Effector memory CD4-positive, alpha-beta T cell (primary cell): ENCODE measurements at places on chromosomes 3 and 15.

DNA sequence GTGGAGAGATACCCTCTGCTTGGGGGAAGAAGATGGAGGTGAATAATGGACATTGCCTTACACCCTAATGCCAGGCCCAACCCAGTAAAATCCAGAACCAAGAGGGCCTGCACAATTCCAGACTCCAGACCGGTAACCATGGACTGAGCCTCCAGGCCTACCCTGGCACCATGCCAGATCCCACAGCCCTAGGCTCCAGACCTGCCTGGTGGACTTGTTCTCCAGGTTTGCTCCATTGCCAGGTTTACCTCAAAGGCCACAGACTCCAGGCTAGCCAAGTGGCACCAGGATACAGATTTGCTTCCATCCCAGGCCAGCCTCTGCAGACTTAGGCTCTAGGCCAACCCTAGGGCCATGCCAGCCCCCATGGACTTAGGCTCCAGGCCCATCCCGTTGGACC is 14.0 kb downstream of the PLCH1 start:
- no peaks in the 10 kb centered on the region for H3K36me3 ChIP-seq
- no peak overlapping the region for H3K4me3 ChIP-seq
- H3K4me1 ChIP-seq = no peaks in the 10 kb centered on the region
- no peak overlapping the region for H3K27ac ChIP-seq
- H3K27me3 ChIP-seq = no peaks in the 10 kb centered on the region
- no peak for DNase-seq

GRCh38 chr3:40895109-40895508 is 304.2 kb upstream of the CTNNB1 start:
- DNase-seq = no peak
- no peaks in the 10 kb centered on the region for H3K27me3 ChIP-seq
- no peaks in the 10 kb centered on the region for H3K4me1 ChIP-seq
- no peak overlapping the region for H3K27ac ChIP-seq

- no peak overlapping the region for H3K27ac ChIP-seq
- H3K27me3 ChIP-seq = no peaks in the 10 kb centered on the region
- DNase-seq = no peak
- no peaks in the 10 kb centered on the region for H3K36me3 ChIP-seq
- no peaks in the 10 kb centered on the region for H3K4me1 ChIP-seq
Measured at GRCh38 chr3:99012051-99012450, 110.6 kb upstream of the DCBLD2 start.

DNA sequence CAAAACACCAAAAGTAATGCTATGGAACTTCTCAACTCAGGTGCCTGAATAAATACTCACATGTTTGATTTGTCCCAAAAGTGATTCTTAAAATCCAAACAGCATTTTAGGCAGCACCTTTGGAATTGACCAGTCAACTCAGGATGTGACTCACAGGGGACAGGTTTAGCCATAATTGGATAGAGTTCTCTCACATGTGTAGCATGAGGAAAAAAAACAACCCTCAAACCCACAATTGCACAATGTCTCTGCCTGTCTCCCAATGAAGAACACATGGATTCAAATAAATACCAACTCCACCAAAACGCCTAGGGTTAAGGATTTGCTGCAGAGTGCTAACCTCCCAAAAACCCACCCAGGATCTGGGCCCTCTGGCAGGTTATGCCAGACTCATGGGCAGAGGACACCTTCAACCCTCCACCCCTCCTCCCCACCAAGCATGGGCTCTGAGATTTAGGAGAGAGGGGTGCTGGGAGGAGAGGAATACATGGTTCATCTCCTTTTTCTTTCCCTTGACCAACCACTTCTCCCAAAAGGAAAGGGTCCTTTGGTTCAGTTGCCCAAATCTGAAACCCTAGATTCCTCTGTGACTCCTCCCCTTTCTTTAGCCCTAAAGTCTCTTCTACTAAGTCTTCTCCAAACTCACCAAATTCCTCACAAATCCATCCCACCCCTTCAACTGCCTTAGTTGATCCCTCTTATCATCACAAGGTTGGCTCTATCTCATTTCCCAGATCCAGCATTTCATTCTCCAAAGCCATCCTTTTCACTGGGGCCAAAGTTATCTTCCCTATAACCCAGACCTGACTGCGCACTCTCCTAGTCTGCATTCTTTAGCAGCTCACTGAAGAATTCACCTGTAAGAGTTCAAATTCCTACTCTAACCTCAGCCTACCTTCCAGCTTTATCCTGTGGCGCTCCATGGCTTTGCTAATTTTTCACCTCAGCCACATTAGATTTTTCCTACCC is 7.7 kb downstream of the RYK start:
- H3K36me3 ChIP-seq = no peaks in the 10 kb centered on the region
- no peaks in the 10 kb centered on the region for H3K27me3 ChIP-seq
- no peaks in the 10 kb centered on the region for H3K4me1 ChIP-seq
- no peak for DNase-seq
- no peak overlapping the region for H3K27ac ChIP-seq

GRCh38 chr15:57183614-57184344 is 192.5 kb upstream of the CGNL1 start:
- no peaks in the 10 kb centered on the region for H3K36me3 ChIP-seq
- no peaks in the 10 kb centered on the region for H3K27me3 ChIP-seq
- no peaks in the 10 kb centered on the region for H3K4me1 ChIP-seq
- no peak overlapping the region for H3K4me3 ChIP-seq

DNA sequence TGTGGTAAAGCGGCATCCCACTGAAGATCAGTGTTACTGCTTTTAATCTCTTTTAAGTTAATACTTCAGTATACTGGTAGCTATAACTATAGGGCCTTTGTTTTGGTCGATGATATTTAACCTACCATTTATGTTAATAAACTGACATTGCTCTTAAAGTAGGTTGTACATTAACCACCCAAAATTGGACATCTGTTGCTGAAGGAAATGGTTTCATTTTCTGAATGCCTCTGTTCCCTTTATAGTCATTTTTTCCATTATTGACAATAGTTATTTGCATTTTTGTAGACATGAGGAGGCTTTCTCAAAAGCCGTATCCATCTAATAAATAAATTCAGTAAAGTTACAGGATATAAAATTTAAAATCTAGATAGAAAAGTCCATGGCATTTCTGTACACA is 252.4 kb upstream of the UBE2E1 start:
- DNase-seq = no peak
- no peaks in the 10 kb centered on the region for H3K36me3 ChIP-seq
- no peaks in the 10 kb centered on the region for H3K4me1 ChIP-seq
- H3K27me3 ChIP-seq = no peaks in the 10 kb centered on the region
- H3K27ac ChIP-seq = no peak overlapping the region

DNA sequence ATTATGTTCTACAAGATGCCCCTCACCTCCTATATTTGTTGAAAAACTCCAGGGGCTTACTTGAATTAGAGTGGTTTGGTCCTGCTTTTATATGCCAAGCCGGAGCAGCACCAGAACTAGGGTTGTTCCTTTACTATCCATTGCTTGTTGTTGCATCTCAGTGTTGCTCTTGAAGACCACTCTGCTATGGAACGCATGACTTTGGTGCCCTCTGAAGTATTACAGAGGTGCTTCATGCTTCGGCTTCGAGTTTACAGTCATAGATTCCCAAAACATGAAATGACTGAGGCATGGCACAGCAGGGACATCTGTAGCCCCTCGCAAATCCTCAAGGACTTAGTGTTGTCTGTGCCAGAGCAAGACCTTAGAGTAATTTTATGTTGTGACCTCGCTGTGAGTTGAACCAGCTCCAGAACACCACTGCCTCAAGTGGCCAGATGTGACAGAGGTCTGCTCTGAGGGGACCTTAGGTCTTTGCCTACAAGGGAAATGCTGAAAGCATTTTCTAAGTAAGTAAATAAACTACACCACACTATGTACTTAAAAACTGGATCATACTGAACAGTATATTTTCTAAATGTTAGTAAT is 67.2 kb upstream of the SIAH2 start:
- H3K27me3 ChIP-seq = no peaks in the 10 kb centered on the region
- H3K36me3 ChIP-seq = no peaks in the 10 kb centered on the region
- H3K4me1 ChIP-seq = no peaks in the 10 kb centered on the region
- no peak for DNase-seq
- no peak overlapping the region for H3K27ac ChIP-seq

GRCh38 chr3:158864492-158864891 is 62.6 kb downstream of the MFSD1 start:
- H3K36me3 ChIP-seq = no peaks in the 10 kb centered on the region
- H3K27me3 ChIP-seq = no peaks in the 10 kb centered on the region
- no peak overlapping the region for H3K4me3 ChIP-seq
- H3K4me1 ChIP-seq = no peaks in the 10 kb centered on the region
- DNase-seq = no peak

GRCh38 chr3:12894629-12895028 is 53.3 kb upstream of the RPL32 start:
- H3K27ac ChIP-seq = no peak overlapping the region
- DNase-seq = no peak
- H3K4me1 ChIP-seq = peaks cover 4% of the 10 kb centered on the region

DNA sequence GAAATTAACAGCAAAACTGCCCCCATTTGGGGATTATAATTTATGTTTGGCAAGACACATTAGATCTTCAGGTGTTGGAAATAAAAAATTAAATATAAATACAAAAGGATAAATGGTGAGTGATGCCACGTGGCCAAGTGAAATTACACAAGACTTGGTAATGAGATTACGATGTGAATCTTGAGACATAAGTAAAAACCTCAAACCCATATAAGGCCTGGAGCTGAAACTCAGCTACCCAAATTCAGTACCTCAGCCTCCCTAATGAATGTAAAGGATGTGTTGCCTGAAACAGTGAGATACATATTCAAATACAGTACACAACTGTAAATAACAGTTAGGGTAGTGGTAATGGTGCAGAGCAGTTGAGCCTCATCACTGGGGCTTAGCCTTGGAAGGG is 1146.6 kb downstream of the OTOL1 start:
- H3K36me3 ChIP-seq = no peaks in the 10 kb centered on the region
- no peak overlapping the region for H3K4me3 ChIP-seq
- no peak overlapping the region for H3K27ac ChIP-seq
- no peaks in the 10 kb centered on the region for H3K27me3 ChIP-seq
- H3K4me1 ChIP-seq = no peaks in the 10 kb centered on the region

- no peaks in the 10 kb centered on the region for H3K4me1 ChIP-seq
- H3K27ac ChIP-seq = no peak overlapping the region
- H3K27me3 ChIP-seq = no peaks in the 10 kb centered on the region
Measured at GRCh38 chr15:56341201-56341600, 24.0 kb upstream of the TEX9 start.

DNA sequence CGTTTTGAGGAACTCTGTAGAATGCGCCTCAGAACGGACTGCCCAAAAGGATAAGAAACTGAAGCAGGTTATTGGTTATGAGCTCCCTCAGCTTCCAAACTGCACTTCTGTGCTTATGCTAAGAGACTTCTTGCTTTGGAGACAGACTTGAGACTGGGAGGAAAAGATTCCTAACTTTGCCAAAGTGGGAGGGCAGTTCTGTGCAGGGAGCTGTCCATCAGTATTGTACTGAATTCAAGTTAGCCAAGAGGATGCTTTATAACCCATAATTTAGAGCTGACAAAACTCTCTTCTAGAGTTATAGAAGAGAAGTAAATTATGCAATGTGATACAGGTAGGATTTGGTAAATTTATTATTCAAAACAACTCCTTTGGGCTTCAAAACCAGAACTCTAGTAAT is 519.8 kb upstream of the GBE1 start:
- DNase-seq = no peak
- no peaks in the 10 kb centered on the region for H3K27me3 ChIP-seq
- H3K4me3 ChIP-seq = no peak overlapping the region
- no peak overlapping the region for H3K27ac ChIP-seq
- no peaks in the 10 kb centered on the region for H3K4me1 ChIP-seq

DNA sequence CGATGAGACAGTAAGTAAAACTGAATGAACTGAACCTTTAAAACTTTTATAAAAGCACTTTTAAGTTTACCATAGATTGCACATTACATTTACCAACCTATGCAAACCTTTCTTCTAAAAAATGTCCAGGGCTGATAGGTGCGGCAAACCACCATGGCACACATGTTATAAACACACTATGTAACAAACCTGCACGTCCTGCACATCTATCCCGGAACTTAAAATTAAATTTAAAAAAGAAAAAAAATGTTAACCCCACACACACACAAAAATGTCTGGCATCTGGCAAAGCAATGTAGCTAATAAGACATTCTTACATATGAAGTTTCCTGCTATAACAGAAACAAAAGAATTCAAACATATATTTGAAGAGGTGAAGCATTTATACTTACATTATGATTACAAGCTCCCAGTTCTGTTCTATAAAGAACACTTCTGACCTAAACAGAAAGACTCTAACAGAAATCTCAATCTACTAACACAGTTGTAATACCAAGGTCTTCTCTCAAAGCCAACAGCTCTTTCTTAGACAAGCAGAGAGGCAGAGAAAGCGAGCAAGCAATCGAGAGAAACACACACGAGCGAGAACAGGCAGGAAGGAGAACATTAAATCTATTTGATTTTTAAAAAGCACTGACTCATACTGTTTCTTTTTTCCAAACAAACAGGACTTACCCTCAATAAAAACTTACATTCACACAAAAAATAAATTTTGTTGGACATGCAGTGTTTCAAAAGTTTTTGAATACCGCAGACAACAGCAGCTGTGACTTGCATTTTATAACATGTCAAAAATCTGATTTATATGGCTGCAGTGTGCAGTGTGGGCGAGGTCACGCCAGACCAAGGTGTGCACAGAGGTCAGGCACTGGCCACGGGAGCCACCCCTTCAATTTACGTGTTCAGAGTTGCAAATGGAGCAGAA is at the start of gene NRG4:
TSS of gene NRG4 (minus strand) at position 798 of the 925 bp plus-strand sequence. CDS start 1,194 bp downstream, outside the sequence.
- no peak for DNase-seq
- no peaks in the 10 kb centered on the region for H3K27me3 ChIP-seq
- H3K36me3 ChIP-seq = no peaks in the 10 kb centered on the region
- no peak within 1 kb of the TSS for H3K4me3 ChIP-seq

GRCh38 chr15:33066584-33066983 is 127.9 kb downstream of the FMN1 start:
- no peaks in the 10 kb centered on the region for H3K27me3 ChIP-seq
- no peaks in the 10 kb centered on the region for H3K36me3 ChIP-seq
- no peak overlapping the region for H3K27ac ChIP-seq
- DNase-seq = no peak
- no peaks in the 10 kb centered on the region for H3K4me1 ChIP-seq

- H3K36me3 ChIP-seq = no peaks in the 10 kb centered on the region
- no peak for DNase-seq
- H3K4me1 ChIP-seq = no peaks in the 10 kb centered on the region
- H3K27ac ChIP-seq = no peak overlapping the region
- H3K27me3 ChIP-seq = no peaks in the 10 kb centered on the region
Measured at GRCh38 chr3:54062546-54062945, 59.8 kb upstream of the CACNA2D3 start.
